AG10803 (cell line): ENCODE measurements at places on chromosomes 13 and 19.

DNA sequence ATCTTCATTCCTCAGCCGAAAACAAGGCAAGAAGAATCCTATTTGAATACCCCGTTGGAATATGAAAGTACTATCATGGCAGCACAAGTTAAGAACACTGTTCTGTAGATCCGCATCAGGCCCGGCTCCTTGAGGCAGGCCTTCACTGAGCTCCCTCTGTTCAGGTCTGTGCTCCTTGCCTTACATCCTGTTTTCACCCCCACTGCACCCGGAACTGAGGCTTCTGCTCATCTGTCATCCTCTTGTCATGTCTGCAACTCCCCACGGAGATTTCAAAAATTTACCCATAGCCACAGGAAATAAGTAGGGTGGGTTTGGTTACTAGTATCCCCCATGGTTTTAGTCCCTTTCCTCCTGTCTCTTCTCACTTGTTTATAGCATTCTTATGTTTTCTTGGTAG lies 861.9 kb downstream of the GPC5 start:
- no peak for DNase-seq

GRCh38 chr19:11269408-11269807 lies 7.1 kb upstream of the DOCK6 start:
- no peak for DNase-seq

DNA sequence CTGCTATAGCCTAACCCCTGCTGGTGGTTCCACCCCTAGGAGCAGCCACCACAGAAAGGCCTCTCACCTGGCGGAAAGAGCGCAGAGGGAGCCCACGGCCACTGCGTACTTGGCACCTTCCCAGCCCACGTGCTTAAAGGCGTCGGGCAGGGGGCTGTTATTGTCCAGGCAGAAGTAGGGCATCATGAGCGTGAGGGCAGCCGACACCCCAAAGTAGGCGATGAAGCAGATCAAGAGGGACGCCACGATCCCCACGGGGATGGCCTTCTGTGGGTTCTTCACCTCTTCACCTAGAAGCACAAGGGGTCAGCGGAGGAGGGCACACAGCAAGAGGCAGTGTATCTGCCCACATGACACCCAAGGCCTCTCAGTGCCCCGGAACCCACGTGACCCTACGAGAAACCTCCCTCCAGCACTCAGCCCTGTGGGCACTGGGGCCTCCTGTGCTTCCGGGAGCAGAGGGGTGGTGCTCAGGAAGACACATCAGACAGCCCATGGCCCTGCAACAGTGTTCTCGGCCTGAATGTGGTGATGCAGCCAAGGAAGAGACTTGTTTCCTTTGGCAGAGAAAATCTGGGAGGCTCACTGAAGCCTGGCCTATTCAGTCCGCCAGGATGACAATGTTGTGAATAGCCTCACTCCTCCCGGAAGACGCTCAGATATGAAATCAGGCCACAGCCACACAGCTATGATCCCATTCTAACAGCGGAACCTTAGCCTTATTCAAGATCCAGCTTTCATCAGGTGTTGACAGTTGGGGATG lies 72.1 kb downstream of the SLC7A1 start:
- DNase-seq, result peak; percentile 77

DNA sequence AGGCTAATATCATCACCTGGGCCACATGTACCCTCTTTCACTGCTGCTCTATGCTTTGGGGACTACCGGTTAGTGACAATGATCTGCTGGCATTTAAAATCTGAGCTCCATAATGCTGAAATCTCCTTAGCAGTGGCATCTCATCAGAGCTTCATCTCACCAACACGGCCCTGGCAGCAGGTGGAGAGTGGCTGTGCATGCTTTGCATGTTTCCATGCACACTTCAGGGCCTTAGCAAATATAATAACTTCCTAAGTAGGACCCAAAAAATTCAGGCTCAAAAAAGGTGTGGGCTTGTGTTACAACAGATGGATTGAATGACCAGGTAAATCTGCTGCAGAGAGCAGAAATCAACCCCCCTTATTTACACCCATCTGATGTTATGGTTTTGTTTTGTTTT lies 55.2 kb downstream of the ALOX5AP start:
- DNase-seq, result no peak

- DNase-seq, result peak; percentile 40
Measured at GRCh38 chr19:42386974-42387707, 3.0 kb downstream of the CNFN start.

DNA sequence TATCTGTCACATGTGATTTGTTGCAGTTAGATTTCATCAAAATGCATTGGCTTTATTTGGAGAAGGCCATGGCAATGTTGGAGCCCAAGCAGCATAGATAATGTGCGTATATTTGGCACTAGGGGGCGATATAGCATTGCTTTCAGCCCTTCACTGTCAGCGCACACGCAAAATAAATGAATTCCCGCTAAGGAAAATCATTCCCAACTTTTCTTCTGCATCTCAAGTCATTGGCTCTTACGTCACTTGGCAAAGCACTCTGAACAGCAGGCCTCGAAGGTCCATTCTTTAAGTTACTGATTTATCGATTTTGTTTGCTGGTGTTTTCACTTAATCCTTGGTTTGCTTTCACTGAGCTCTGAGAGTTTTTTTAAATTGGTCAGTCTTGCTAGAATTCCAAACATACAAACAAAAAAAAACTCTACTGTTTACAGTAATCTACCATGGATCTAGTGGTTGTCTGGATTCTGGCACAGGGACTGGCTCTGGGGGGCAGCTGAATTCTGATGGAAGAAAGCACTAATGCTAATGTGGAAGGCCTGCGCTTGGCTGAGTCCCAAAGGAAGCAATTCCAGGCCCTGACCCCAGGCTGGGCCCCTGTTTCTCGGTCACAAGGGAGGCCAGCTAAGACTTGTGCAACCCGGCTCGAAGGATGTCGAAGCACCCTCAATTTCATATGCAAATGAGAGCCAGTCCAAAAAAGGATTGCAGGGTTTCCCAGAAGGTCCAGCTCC lies 97.7 kb upstream of the IPO5 start:
- peak; percentile 91 for DNase-seq

DNA sequence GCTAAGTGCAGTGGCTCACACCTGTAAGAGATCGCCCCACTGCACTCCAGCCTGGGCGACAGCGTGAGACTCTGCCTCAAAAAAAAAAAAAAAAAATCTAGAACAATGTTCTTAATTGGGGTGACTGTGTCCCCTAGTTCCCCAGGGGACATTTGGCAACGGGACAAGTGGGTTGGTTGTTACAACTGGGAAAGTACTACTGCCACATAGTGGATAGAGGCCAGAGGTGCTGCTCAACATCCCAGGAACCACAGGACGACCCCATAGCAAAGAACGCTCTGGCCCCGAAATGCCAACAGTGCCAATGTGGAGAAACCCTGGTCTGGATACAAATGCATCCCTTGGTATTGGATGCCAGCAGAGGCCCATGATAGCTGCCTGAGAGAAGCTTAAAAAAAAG lies 11.8 kb downstream of the NLRP12 start:
- DNase-seq, result no peak

DNA sequence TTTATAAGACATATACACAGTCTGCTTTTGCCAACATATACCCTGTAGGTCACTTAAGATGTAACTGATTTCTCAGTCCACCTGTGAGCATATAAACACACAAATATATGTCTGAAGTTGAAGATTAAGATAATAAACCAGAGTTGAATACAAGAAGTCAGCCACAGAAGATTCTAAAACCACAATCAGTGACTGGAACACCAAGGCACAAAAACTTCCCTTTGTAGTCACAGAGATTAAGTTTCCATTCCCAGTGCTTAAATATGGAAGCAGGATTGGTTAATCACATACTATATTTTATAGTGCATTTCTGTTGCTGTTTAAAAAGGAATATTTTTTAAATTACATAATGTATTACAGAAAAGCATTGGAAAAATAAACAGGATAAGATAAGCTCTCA lies 39.9 kb downstream of the MTMR6 start:
- DNase-seq, result no peak

GRCh38 chr13:25153736-25154135 lies 18.4 kb downstream of the AMER2 start:
- DNase-seq, result no peak

DNA sequence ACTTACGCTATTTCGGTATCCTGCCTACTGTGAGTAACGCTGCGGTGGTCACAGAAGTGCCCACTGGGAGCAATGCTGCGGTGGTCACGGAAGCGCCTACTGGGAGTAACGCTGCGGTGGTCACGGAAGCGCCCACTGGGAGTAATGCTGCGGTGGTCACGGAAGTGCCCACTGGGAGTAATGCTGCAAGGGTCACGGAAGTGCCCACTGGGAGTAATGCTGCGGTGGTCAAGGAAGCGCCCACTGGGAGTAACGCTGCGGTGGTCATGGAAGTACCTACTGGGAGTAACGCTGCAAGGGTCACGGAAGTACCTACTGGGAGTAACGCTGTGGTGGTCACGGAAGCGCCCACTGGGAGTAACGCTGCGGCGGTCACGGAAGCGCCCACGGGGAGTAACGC lies 52.1 kb upstream of the SOX1 start:
- DNase-seq, result no peak

GRCh38 chr19:45676851-45677263 lies 8.8 kb downstream of the GIPR start:
- no peak for DNase-seq

- no peak for DNase-seq
Measured at GRCh38 chr19:1366296-1366695, 17.4 kb upstream of the NDUFS7 start.

DNA sequence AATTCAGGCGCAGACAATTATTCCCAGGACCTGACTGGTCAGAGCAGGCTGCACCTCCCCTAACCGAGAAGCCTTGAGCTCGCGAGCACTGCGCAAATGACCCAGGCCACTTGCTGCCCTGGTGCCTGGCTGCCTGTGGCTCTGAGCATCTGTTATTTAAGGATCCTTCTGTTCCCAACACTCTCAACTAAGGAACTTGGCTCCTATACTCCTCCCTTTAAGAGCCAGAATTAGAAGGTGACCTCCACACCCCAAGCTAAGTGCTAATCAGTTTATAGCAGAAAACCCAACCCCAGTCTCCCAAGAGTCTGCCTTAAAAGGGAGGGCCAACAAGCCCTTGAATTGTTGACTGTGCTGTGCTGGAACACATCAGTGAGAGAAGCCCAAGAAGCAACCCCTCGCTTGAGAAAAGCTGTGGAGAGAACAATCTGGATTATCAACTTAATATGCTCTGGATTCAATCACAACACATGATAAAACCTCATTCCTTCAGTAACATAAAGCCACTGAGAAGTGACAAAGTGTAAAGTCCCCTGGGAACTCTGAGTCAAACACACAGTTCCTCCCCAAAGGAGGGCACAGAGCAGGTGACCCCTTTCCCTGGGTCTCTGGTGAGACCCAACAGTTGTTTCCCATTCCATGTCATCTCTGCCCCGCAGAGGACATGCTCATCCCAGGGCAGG lies 14.6 kb downstream of the AKAP8L start:
- no peak for DNase-seq

DNA sequence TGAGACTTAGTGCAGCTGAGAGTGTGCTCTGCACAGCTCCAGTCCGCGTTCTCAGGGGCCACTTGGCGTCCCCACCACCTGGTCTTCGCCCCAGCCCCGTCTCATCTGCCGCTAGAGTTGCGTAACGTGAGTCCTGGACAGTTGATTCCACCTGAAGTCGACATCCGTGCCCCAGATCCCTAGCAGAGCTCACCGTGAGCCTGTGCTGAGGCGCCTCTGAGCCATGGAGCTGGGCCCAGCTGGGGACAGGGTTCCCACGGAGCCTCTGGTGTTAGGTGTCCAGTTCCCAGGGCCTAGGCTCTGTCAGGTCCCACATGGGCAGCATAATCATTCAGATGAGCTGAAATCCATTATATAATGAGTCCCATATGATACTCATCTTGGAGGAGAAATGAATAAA lies 147.1 kb upstream of the SOX1 start:
- DNase-seq, result no peak

DNA sequence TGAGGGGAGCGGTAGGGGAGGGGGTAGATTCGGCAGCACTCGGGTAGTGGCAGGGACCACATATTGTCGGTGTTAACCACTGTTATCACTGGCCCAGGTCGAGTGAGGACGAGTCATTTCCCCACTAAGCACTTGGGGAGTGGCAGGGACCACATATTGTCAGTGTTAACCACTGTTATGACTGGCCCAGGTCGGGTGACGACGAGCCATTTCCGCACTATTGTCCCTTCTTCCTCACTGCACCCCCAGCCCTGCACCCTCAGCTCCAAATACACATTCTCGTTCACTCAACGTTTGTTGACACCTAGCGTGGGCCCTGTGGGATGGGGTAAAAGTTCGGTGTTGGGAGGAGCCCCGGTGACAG lies 467 bp upstream of the CLN5 start:
- DNase-seq, result no peak

DNA sequence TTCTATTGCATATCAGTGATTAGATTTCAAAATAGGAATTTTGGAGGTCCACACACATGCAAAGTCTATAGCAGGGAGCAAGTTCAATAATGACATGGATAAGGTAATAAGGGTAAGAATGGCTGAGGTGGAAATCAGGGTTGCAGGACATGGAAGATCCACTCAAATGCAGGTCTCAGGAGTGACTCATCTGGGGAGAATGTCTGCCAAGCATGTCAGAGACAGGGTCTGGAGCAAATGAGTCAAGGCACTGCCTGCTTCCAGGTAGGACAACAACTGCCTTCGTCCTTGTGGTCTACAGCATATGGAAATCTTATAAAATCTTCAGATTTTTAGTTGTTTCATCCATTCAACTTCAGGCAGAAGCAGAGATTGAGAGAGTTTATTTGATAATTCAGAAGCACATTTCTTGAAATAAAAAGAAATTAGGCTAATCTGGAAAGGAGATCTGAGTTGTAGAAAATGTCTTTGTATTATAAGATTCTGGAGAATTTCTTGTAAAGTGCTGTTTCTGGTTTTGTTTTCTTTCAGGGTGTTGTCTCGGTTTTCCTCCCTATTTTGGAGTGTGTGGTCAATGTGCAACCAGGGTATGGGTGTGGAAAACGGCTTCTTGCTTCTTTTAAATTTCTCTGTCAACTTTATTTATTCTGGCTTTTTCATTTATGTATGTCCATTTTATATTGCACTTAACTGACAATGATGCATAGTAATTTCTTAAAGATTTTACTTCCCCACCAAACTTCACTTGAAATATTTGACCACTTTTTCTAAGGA lies 748.8 kb downstream of the LIG4 start:
- DNase-seq, result peak; percentile 9

GRCh38 chr13:55087085-55087484 lies 2053.6 kb upstream of the PRR20A start:
- DNase-seq, result no peak
